Fibroblast of lung (primary cell): ENCODE measurements at places on chromosomes 2 and 18. TPM values are rescaled to one million over a fixed set of nuclear protein-coding genes. Genes with fewer than 3 reads are reported as not detected.
A peak's percentile ranks its signal among the peaks of the same experiment; 100 is the strongest.

DNA sequence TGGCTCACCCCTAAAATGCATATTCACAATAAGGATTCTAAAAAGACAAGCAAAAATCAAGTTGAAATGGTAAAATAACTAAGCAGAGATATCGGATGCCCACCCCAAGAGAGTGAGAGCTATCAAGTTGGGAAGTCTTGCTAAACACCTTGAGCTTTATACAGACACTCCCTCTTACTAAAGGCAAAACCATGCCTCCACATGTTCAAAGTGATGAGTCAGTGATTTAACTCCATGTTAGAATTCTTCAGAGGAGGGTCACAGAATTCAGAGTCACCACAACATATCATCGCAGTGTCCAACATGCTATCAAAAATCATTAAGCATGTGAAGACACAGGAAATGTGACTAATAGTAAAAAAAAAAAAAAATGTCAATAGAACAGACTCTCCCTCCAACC, 20.6 kb upstream of the ST8SIA3 start:
- H3K36me3 ChIP-seq: no peaks in the 10 kb centered on the region
- no peaks in the 10 kb centered on the region for H3K4me1 ChIP-seq
- no peak overlapping the region for H3K4me3 ChIP-seq
- H3K27ac ChIP-seq: no peak overlapping the region
- DNase-seq: no peak

GRCh38 chr2:75592030-75592429, 31.3 kb upstream of the EVA1A start:
- H3K4me1 ChIP-seq: peaks cover 23% of the 10 kb centered on the region
- no peaks in the 10 kb centered on the region for H3K27me3 ChIP-seq
- DNase-seq: peak; percentile 26
- no peak overlapping the region for H3K27ac ChIP-seq
- no peak overlapping the region for H3K4me3 ChIP-seq

DNA sequence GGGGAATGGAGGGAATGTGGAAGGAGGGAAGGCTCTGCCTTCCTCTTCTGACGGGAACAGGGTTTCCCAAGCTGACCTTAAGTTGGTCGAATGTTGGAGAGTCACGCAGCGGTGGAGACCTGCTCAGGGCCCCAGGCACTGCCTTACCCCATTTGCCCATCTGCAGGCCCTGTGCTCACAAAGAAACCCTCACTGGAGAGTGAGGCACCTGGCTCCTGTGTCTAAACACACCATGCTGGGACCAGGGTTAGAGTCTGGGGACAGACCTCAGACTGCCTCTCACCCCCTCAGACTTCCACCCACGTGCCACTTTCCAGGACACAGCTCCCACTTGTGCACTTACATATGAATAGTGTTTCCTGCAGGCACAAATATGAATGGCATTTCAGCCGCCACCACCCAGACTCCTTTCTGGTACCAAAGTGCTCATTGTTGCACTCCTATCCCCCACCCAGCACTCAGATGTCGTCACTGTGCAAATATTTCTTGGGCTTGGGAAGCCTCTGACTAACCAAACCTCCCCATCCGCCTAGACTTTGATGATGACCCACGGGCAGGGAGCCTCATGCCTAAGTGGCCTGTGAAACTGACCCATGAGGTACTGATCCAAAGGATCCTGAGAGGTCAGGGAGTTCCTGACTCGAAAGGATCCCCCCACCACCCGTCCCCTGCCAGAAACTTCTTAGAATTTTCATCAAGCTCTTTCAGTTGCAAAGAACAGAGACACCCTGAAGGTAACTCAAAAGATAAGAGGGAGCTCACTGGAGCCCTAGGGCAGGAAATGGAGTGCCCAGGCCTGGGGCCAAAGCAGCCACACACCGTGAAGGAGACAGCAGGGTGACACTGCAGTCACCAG, 78.3 kb downstream of the STPG4 start:
- H3K27me3 ChIP-seq: no peaks in the 10 kb centered on the region
- peaks cover 11% of the 10 kb centered on the region for H3K36me3 ChIP-seq
- DNase-seq: peak; percentile 99
- peaks cover 38% of the 10 kb centered on the region for H3K4me1 ChIP-seq
- no peak overlapping the region for H3K4me3 ChIP-seq

DNA sequence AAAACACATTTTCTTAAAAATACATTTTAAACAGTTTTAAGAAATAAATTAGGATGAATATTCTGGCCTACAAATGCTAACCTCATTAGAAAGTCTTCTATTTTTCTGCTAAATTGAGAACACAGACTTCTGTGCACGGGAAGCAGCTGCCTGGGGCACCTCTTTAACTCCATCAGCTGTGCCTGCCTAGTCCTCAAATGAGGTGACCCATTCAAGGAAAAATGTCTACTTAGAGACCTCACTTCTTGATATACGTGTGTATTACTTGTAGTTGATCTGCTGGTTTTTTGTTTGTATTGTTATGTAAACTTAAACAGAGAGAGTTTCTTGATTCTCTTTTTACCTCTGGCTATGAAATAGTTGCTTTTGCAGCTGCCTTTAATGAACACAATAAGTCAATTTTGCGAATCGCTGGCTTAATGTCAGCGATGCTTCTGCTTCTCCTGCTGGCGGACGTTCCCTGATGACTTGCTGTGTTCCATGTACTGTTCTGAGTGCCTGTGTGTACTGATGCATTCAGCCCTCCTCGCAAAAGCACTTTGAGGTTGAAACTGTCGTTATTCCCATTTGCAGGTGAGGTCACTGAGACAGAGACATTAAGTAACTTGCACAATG, 88.7 kb upstream of the TXNDC2 start:
- no peak for DNase-seq
- no peak overlapping the region for H3K27ac ChIP-seq
- no peak overlapping the region for H3K4me3 ChIP-seq
- no peaks in the 10 kb centered on the region for H3K27me3 ChIP-seq

- no peak overlapping the region for H3K27ac ChIP-seq
- no peak overlapping the region for H3K4me3 ChIP-seq
- H3K36me3 ChIP-seq: no peaks in the 10 kb centered on the region
These were observed 21.7 kb downstream of the TNP1 start for GRCh38 chr2:216838151-216838550.

DNA sequence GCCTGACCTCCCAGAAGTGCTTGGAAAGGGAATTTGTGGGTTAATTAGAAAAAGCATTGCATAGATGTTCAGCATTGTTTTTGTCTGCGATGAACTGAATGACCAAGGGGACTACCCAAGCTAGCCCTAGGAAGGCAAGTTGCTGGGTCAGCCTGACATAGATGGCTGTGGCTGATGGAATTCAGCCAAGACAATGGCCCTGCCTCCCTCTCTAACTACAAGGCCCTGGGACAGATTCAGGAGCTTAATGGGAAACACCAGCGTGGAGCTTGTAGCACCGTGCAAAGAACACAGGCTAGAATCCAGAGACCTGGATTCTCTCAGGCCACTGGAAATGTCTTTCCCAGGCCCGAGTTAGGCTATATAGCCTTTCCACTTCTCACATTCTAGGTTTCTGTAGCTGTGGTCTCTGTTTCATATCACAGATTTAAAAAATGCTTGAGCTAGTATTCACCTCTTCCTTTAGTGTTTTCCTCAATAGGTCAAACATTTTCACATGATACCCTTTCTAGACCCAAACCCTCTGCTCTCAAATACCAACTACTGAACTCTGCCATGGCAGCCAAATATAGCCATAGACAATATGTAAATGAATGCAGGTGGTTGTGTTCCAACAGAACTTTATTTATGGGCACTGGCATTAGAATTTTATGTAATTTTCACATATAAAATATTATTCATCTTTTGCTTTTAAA, 294.3 kb upstream of the MEX3C start:
- no peak for DNase-seq
- no peak overlapping the region for H3K4me3 ChIP-seq
- H3K27me3 ChIP-seq: no peaks in the 10 kb centered on the region
- H3K4me1 ChIP-seq: no peaks in the 10 kb centered on the region

GRCh38 chr2:42386682-42387081, 25.7 kb upstream of the COX7A2L start:
- no peak overlapping the region for H3K4me3 ChIP-seq
- DNase-seq: no peak
- peaks cover 7% of the 10 kb centered on the region for H3K27me3 ChIP-seq
- no peaks in the 10 kb centered on the region for H3K36me3 ChIP-seq
- no peak overlapping the region for H3K27ac ChIP-seq

GRCh38 chr2:576292-576691, 100.9 kb downstream of the TMEM18 start:
- H3K4me3 ChIP-seq: no peak overlapping the region
- H3K36me3 ChIP-seq: no peaks in the 10 kb centered on the region
- no peaks in the 10 kb centered on the region for H3K27me3 ChIP-seq
- no peak overlapping the region for H3K27ac ChIP-seq

SLC14A1 gene
- 8.0 and 56.5 TPM in 2 replicates for polyA plus RNA-seq

SERPINB2 gene
- 25.0 and 131 TPM in 2 replicates for polyA plus RNA-seq

ITPRIPL1 gene
- 2.0 and 2.6 TPM in 2 replicates for polyA plus RNA-seq

STPG4 gene
- polyA plus RNA-seq: 0.05 TPM in 1 of 2 replicates, not detected in the other

DSG1 gene
- not detected in 2 replicates for polyA plus RNA-seq
